GOT3 (cell line): ENCODE measurements at places on chromosomes 12 and 14.

- no peak for DNase-seq
These were observed 10.1 kb downstream of the GOLGA3 start for GRCh38 chr12:132818562-132818961.

DNA sequence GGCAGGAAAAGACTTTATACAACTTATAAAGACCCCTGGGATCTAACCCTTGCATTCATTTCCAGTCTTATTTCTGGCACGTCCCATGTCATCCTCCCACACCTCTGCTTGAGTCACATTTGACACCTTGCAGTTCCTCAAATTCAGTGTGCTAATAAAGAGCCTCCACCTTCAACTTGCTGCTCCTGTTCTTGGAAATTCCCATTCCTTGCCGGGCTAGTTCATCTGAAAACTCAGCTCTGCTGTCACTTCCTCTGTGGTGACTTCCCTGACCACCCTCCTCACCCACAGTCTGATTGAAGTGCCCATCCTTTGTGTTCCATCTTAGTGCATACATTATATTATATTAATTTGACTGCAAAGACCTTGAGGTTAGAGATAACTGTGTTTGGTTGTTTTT is 37.4 kb upstream of the PSMA6 start:
- DNase-seq, result no peak

- no peak for DNase-seq
These were observed 1.1 kb upstream of the KLHDC2 start for GRCh38 chr14:49766839-49767238.

DNA sequence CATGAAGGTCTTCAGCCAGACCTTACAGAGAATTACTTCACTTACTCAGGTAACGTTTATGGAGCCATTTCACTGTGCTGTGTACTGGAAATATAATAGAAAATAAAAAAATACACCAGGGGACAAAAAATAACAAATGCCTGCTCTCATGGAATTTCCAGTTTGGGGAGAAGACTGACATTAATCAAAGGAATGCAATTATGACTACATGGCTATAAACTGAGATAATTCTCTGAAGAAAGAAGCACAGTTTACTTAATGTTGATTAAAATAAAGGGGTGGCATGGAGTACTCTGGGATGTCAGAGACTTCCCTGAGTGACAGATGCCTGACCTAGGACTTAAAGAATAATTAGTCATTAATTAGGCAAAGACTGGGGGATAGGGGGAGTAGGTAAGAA is 59.0 kb downstream of the DENND5B start:
- no peak for DNase-seq

DNA sequence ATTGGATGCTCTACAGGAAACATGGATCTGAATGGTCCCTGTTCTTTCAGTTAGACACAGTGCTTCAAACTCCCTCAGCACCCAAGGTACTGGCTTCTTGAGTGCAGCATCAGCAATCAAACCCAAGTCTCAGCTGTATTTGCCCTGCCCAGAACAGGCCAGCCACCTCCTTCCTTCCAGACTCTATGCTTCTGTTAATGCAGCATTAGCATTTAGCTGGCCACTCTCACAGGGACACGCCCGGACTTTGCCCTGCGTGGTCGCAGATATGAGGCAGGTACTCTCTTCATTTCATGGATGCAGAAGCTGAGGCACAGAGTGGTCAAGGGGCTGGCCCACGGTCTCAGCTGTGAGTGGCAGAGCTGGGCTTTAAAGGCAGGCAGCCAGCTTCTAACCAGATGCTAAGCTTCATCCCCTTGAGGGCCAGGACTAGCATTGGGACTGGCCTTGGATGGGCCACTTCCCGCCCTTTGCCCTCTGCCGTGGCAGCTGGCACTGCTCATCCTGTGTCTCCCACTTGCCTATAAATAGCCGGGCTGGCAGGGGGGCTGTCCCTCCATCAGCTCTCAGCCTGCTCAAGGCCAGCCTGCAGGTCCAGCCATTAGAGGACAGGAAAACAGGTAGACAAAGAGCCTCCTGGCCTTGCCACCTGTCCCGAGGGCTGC is 1.5 kb upstream of the SLC25A47 start:
- DNase-seq, result no peak

GRCh38 chr14:106872611-106873446 is 1346.4 kb downstream of the TMEM121 start:
- peak; percentile 51 for DNase-seq

- DNase-seq, result no peak
These were observed 570 bp downstream of the DMAC2L start for GRCh38 chr14:50312734-50313054.

DNA sequence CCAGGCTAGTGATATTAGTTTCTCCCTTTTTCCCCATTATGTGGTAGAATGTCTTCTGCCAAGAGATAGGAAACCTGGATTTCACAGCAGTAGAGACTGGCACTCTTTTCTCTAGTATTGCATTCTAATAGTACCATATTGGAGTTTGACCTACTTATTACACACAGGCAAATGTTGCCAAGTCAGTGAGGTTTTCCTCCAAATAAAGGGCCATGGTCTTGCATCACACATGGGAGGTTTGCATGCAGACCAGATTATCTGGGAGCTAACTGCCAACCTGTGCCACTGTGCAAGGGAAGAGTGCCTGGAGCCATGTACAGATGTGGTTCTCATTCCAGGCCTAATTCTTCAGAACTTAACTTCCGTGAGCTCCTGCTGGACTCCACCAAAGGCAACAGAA is 113.3 kb downstream of the ANO6 start:
- no peak for DNase-seq

GRCh38 chr12:21906919-21907493 is 34.2 kb downstream of the ABCC9 start:
- DNase-seq, result no peak

GRCh38 chr12:23055004-23055403 is 430.0 kb downstream of the ETNK1 start:
- no peak for DNase-seq

DNA sequence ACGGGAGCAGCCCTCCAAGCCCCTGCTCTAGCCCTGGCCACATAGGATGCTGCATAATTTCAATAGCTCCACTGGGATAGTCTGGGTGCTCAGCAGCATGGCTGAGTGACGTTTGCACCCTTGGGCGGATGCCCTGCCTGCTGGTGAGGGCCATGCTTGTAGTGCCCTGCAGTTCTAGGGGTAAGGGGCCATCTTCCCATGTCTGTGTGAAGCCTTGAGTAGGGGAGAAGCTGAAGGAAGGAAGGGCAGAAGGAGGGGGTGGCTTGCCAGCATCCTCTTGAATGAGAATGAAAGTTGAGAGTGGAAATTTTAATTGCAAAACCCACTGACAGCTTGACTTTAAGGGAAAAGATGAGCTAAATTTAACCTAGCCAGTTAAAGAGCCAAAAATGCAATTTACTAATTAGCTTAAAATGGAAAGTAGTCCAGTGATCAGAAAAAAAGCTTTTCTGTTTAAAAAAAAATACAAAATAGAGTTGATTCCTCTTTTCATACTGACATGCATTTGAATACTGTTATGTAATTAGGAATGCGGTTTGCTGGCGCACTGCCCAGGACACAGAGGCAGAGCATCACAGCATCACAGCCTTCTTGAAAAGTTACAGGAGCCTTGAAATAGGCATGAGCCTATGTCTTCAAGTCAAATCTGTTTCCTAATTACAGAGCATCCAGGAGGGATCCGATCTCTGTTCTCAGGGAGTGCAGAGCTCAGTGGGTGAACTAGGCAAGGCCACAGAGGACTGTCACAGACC is 18.5 kb upstream of the EML1 start:
- no peak for DNase-seq

DNA sequence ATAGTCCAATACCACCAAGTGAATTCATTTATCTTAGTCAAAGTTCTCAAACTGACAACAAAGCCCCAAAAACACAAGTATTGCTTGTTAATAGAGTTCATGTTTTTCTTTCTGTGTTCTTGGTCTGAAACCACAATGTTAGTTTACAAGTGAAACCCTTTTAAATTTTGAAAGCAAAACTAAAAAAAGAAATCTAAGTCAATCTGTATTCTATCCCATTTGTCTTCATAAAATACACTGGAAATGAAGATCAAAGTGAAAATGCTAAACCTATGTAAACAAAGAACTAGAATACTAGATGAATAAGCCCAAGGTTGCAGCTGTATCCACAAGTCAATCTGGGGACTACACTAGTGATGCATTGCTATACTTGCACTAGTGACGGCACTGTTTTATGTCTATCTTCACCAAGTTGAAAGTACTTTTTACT is 10.4 kb downstream of the MAP4K5 start:
- no peak for DNase-seq

DNA sequence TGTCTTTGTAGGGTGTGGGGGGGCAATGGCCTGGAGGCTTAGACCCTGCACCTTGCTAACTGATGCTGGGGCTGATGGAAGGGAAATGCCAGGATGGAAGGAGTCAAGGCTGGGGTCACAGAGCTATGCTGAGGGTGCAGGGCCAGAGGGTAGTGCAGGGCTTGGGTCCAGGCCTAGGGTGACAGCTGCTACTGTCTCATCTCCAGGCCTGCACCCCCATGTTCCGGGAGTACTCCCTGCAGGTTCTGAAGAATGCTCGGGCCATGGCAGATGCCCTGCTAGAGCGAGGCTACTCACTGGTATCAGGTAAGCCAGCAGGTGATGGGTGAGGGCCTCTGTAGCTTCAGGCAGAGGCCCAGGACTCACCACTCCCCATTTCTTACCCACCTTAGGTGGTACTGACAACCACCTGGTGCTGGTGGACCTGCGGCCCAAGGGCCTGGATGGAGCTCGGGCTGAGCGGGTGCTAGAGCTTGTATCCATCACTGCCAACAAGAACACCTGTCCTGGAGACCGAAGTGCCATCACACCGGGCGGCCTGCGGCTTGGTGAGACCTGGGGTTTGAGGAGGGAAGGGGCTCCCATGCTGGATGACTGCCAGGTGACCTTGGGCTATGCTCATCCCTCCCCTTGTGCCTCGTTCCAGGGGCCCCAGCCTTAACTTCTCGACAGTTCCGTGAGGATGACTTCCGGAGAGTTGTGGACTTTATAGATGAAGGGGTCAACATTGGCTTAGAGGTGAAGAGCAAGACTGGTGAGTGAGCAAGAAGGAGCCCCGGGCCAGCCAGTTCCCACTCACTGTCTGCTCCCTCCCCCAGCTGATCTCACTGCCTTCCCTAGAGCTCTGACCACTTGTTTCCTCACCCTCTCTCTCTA is 4.1 kb downstream of the SHMT2 start:
- no peak for DNase-seq

DNA sequence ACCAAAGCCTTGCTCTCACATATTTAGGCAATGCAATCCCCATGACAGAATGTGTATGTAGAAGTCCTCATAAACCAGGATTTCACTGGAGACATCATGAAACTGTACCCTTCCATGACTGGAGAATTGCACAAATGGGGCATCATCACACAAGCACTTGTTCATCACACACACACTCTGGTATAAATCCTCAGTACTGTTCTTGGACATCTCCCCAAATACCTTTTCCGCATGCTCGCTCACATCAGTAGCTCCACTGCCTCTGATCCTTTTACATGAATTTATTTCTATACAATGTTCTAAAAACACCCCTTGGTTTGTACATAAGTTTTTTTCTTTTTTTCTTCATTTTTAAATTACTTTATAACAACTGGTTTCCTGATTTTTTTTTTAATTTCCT is 3.3 kb upstream of the ING4 start:
- no peak for DNase-seq

DNA sequence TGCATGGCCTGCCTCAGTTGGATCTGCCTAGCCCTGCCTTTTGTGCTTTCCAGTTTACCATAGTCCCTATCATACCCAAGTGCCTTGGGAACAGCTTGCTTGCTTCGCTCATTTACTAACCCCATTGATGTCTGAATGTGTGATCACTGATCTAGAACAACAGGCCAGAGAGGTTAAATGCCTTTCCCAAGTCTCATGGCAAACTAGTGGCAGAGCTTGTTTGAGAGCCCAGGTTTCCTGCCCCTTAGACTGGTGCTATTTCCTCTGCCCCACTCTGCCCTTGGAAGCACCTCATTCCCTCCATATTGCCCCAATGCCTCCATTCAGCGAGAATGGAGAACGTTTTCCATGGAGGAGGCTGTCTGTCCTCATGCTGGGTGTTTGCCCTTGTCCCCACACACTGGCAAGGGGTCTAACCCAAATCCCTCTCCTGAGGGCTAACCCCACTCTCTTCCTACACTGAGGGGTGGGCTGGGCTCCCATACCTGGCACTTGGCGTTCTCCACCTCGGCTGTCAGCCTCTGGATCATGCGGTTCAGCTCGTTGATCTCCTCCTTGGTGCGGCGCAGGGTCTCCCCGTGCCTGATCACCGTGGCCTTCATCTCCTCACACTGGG is 19.8 kb downstream of the KRT7 start:
- DNase-seq, result no peak

- DNase-seq, result no peak
These were observed 30.7 kb downstream of the SSPN start for GRCh38 chr12:26226122-26226521.

- DNase-seq, result no peak
These were observed 70.9 kb downstream of the MON2 start for GRCh38 chr12:62537551-62537950.

GRCh38 chr14:42715316-42715715 is 1108.6 kb downstream of the LRFN5 start:
- no peak for DNase-seq

GRCh38 chr12:100651694-100652093 is 78.2 kb downstream of the GAS2L3 start:
- no peak for DNase-seq

- DNase-seq, result no peak
These were observed 8.6 kb upstream of the ARPC3 start for GRCh38 chr12:110458756-110459155.

DNA sequence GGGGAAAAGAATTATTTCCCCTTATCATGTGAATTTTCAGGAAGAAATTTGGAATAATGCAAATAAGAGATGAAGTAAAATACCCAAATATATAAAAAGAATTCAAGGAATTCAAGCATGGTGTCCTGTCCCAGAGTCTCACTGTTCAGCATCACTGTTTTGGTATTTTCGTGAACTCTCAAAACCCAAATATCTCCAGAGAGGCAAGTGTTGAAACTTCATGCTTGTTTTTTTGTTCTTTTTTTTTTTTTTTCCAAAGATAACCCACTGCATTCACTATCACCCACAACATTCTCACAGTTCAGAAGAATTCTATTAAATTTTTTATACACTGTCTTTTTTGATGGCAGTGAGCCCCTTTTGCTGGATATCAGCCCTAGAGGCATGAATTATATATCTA is 354.9 kb downstream of the DIO2 start:
- DNase-seq, result no peak

DNA sequence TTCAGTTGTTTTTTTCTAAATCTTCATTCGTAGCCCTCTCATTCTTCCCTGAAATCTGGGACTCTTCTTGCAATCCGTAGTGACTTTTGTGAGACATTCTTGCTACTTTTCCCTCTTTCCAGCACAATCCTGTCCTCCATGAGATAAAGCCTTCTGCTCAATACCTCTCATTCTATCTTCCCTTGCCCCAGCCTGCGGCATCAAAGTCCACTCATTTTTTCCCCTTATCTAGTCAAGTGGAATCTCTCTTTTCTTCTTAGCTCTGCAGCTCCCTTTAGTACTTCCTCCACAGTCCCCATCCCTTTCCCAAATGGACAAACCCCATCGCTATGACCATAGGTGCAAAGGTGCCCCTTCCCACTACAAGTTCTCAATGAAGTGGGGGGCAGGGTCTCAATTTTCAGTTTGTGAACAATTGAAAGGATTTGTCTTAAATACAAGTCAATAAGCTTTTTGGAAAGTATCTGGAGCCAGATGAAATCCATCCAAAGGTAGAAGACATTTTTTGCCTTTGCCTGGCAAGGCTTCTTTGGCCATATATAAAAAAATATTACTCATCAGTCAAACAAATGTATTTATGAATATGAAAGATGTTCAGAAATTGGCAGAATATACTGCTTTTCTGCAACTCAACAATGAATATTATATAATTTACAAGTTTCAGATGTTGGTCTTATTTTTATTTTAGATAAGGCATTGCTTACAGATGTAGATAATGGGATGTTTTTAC is 179.4 kb downstream of the SNAPC1 start:
- DNase-seq, result no peak

- DNase-seq, result no peak
These were observed 36.3 kb upstream of the BAZ1A start for GRCh38 chr14:34911209-34912150.
